ENCODE measurements at places on chromosomes 1 and 21.

DNA sequence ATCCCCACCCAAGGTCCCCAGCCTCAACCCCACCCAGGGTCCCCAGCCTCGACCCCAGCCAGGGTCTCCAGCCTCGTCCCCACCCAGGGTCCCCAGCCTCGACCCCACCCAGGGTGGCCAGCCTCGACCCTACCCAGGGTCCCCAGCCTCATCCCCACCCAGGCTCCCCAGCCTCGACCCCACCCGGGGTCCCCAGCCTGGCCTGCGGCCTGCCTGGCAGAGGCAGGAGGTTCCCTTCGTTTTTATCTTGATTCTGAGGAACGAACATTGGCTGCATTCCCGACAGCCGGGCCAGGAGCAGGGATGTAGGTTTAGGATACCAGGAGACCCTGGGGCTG lies 3.4 kb upstream of the PDE9A start:
- no peak for DNase-seq

DNA sequence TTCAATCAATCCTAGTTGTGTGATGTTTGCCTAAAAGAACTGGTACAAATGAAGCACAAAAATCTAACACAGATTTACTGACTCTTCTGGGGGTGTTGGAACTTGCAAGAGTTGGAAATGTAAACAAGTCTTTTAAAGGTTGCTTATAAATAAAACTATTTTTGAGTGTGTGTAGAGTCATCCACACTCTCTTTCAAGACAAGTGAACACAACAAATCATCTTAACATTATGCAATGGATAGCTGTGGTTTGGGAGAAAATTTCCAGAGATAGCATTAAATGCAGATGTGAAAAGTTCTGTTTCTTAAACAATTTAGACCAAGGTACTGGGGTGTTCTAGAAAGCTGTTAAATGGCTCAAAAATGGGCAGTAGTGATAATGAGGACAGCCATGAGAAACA lies 28.7 kb downstream of the C1orf87 start:
- no peak for DNase-seq

DNA sequence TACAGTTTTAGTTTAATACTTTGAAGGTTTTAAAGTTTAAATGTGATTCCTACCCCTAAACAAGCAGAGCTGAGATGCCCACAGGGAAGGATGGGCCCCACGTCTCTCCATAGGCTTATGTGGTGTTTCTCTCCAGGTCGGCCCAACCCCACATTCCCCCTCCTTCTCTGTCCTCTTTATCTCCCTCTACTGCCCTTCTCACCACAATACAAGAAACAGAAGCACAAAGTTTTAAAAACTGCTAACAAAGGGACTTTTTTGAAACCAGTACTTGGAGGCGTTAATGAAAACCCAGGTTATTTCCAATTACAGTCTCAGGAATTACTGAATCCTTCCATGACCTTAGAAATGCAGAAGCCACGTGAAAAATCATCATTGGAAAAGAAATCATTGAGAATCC lies 324.0 kb downstream of the NTNG1 start:
- no peak for DNase-seq

DNA sequence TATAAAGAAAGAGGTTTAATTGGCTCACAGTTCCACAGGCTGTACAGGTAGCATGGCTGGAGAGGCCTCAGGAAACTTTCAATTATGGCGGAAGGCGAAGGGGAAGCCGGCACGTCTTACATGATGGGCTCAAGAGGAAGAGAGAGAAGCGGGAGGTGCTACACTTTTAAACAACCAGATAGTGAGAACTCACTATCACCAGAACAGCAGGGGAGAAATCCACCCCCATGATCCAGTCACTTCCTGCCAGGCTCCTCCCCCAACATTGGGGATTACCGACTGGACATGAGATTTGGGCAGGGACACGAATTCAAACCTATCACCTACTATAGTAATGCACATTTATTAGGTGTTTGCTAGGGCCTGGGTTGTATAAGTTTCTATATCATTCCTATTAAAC lies 117.8 kb downstream of the ZMYM4 start:
- no peak for DNase-seq

DNA sequence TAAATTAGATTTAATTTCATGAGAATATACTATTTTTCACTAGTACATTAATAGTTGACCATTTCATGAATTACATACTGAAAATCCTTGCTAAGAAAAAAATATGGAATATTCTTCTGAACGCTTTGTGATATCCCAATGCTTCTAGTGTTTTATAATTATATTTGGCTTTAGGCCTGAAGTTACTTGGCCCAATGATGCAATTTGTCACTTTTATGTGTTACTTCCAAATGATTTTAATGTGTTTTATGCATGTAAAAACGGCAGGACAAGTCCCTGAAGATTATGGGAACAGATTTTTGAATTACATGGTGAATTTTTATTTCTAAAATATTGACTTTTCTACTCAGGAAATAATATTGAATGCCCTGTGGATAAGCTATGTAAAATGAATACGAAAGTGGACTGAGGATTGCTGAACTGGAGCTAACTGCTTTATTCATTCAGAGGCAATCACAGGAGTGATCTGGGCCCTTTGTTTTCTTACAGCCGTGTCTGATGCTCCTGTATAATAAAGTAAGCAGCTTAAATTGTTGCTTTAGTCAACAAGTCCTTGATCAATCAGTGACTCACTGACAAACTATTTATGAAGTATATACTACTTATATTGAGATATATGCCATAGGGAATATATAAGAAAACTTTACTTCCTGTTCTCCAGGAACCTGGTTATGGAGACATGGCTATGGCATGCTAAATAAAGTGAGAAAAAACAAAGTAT lies 543.0 kb upstream of the RGS18 start:
- no peak for DNase-seq

- no peak for DNase-seq
Measured at GRCh38 chr1:205325334-205325884, 3.9 kb upstream of the NUAK2 start.

DNA sequence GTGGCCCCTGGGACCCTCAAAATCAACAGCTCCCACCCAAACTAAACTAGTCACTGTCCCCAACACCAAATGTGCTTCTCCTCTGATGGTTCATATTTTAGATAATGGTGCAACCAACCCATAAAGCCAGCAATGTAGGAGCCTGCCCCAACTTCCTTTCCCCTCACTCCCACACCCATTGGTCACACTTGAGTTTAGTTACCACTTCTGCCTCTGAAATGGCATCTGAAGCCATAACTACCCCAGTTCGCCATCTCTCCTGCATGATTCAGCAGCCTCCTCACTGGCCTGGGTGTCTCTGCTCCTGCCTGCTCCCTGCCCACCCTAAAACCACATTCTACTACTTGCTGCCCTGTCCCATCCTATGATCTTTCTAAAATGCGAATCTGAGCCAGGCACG lies 3.4 kb upstream of the CDCP2 start:
- DNase-seq, result no peak

- no peak for DNase-seq
Measured at GRCh38 chr1:231073331-231073730, 33.3 kb upstream of the FAM89A start.

DNA sequence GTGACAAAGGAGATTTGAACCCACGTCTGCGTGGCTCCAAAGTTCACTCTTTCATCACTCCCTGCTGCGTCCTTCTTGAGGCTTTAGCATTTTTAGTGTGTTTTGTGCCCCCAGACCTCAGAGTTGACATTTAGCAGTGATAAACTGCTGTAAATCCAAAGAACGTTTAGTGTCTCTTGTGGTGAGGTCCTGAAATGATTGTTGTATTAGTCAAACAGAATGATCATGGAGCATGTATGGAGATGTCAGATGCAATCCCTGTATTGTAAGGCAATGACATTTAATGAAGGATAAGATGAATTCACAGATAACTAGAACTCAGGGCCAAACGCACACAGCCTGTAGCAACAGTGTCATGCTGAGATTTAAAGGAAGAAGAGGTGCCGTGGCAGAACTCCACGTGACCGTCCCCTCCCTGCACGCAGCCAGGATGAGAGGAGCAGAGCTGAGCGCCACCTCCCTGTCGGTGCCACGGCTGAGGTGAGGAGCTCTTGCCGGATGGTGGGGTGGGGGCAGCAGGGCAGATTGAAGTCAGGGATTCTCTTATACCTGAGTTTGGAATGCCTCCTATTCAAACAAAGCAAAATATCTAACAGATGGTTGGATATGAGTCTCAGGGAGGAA lies 30.1 kb downstream of the NTPCR start:
- no peak for DNase-seq

- DNase-seq, result no peak
Measured at GRCh38 chr1:168801032-168801745, 72.2 kb upstream of the DPT start.
